ENCODE measurements at places on chromosomes 13 and 19. TPM values are rescaled to one million over a fixed set of nuclear protein-coding genes. Genes with fewer than 3 reads are reported as not detected.

Gene POU2F2
- total RNA-seq: 55.3 TPM

Gene LGALS4
- total RNA-seq: 0.82 TPM

Gene ZNF568
- 7.1 TPM for total RNA-seq

Gene ZFP28
- total RNA-seq: 2.9 TPM

Gene LHFPL6
- total RNA-seq: 3.6 TPM

Gene PLPPR3
- total RNA-seq: not detected

Gene NXNL1
- not detected for total RNA-seq

Gene KLK2
- total RNA-seq: not detected

Gene DNMT1
- total RNA-seq: 355 TPM

Gene LILRB2
- not detected for total RNA-seq

Gene EBI3
- 9.7 TPM for total RNA-seq

Gene MBD3L4
- total RNA-seq: not detected

Gene RFPL4AL1
- total RNA-seq: not detected

Gene MBD3L2
- total RNA-seq: not detected

Gene FGF21
- total RNA-seq: not detected

Gene LDLR
- total RNA-seq: 67.9 TPM

Gene UBE2L5
- not detected for total RNA-seq

Gene SIGLEC8
- total RNA-seq: not detected

Gene FZR1
- total RNA-seq: 33.1 TPM

Gene GRK1
- total RNA-seq: 0.19 TPM

Gene KIR2DL1
- total RNA-seq: 0.34 TPM

Gene EIF3K
- total RNA-seq: 280 TPM

Gene PLA2G4C
- total RNA-seq: 3.4 TPM

Gene CABP5
- total RNA-seq: not detected

Gene SULT2A1
- not detected for total RNA-seq

Gene CD79A
- 6.4 TPM for total RNA-seq

Gene NUFIP1
- total RNA-seq: 12.0 TPM

Gene MAP4K1
- 165 TPM for total RNA-seq

Gene PSMC4
- total RNA-seq: 170 TPM

Gene ARRDC5
- 0.10 TPM for total RNA-seq

All from activated CD8-positive, alpha-beta memory T cell treated with anti-CD3 and anti-CD28 coated beads for 36 hours (primary cell).